ENCODE measurements at places on chromosomes 12 and 14.

GRCh38 chr14:29311983-29312382 is 545.4 kb downstream of the FOXG1 start:
- no peak for DNase-seq

DNA sequence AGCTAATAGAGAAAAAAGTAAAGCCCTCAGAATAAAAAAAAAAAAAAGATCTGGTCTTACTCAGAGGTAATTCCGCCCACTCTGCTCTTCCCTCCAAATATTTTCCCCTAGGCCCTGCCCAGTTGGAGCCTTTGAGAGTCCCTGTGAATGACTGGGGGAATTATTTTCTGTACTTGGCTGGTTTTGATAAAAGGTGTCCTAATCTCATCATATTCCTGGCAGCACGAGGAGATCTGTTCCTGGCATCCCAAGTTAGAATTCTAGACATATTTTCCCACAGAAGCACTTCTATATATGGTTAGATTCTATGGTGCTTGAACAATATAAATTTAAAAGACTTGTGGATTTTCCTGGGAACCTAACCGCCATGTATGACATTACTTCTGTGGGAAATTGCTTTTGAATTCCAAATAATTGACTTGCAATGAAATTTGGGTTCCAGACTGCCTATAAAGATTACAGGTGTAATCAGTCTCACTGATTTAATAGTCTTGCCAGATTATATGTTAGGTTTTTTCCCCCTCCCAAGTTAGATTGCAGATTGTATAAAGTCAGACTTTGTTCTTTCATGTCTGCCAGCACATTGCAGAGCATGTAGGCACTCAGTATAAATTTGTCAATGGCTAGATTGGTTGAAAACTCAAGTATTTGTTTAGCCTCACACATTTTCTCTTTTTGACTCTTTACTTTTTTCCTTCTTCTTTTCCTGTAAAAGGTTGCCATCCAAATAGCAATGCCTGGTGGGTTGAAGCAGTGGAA is 12.3 kb downstream of the GPX2 start:
- DNase-seq, result no peak

DNA sequence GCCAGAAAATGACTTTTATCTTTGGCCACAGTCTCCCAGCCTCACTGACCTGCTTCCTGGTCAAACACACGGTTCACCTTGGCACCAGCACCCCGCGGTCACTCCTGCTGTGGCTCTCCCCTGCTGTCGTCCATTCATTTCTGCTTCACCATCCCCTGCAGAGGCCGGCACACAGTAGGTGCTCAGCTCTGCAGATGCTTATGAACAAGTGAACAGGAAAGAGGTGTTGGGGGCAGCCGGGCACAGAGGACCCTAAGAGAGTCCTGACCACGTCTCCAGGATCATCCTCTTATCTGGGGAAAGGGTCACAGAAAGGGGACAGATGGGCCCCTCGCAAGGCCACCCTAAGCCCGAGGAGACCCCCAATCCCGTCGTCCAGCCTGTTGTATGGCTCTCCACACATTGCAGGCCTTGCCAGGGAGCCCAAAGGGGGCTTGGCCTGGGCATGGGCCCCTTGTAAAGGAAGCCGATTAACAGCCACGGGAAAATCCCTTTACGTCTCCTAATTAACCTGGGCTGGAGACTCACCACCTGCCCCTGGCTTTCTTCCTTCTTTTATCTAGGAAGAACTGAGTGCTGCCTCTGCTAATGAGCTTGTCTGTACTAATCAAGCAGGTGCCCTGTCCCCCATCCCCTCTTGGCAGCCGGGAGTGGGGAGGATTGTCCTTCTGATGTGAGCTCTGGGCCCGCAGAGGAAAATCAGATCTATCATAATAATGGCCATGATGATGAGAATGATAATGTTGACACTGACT is 119.2 kb downstream of the AACS start:
- no peak for DNase-seq

DNA sequence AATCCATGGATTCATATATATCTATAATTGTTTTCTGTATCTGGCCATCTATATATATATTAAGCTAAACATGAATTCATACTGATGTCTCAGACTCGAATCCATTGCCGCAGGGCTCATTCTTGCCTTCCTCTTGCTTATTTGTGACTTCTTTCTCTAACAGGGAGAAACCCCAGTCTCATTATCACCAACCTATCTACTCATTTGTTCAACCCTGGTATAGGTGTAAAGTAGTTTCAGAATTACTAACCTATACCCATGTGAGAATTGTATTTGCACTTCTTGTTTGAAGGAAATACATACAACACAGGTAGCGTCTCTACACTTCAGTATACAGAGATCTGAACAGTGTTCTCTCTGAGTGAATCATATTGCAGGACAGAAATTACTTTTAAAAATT is 77.7 kb downstream of the PTPN11 start:
- DNase-seq, result no peak

GRCh38 chr14:73145371-73145770 is 9.1 kb downstream of the PSEN1 start:
- no peak for DNase-seq

DNA sequence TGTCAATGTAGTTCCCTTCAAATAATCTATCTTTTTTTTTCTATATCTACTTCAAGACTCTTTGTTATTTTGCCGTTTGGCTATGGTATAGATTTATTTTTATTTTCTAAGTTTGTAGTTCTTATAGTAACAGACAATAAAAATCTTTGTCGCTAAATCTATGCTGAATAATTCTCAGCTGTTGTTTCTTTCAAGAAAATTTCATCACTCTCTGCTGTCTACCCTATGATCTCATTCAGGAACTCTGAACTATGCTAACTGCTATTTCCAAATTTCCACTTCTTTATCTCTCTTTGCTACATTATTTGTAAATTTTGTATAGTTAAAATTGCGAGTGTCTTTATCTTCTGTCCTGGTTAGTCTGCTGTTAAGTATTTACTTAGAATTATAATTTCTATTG is 353.6 kb downstream of the LRFN5 start:
- no peak for DNase-seq

DNA sequence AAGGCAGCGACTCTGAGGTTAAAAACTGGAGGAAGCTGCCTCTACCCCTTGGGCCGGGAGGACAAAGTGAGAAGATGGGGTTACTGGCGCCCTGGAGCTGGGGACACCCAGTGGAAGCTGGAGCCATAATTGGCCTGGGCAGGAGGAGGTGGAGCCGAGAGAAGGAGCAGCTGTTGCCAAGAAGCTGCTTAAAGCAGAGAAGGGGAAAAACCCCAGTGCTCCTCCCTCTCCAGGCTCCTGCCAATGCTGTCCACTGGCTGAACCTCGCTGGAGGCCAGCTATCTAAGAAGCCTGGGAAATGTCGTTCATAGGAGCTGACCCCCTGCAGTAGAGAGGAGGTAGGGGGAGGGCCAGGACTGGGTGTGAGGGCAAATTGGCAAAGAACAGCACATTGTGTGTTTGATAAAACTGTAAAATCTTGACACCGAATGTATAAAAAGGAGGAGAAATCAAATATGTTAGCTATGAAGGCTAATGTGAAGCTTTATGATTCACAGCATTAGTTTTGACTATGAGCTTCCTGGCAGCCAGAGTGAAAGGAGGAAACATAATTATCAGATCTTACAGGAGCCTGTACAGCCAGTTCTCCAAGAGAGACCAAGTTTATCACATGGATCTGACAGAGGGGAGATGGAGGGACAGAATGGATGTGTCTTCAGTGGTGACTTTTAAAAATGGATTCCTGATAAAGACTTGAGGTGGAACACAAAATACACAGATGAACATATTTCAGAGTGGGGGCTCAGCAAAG is 9.5 kb downstream of the HHIPL1 start:
- DNase-seq, result no peak

GRCh38 chr14:100304825-100305323 is 1.4 kb downstream of the SLC25A29 start:
- no peak for DNase-seq

DNA sequence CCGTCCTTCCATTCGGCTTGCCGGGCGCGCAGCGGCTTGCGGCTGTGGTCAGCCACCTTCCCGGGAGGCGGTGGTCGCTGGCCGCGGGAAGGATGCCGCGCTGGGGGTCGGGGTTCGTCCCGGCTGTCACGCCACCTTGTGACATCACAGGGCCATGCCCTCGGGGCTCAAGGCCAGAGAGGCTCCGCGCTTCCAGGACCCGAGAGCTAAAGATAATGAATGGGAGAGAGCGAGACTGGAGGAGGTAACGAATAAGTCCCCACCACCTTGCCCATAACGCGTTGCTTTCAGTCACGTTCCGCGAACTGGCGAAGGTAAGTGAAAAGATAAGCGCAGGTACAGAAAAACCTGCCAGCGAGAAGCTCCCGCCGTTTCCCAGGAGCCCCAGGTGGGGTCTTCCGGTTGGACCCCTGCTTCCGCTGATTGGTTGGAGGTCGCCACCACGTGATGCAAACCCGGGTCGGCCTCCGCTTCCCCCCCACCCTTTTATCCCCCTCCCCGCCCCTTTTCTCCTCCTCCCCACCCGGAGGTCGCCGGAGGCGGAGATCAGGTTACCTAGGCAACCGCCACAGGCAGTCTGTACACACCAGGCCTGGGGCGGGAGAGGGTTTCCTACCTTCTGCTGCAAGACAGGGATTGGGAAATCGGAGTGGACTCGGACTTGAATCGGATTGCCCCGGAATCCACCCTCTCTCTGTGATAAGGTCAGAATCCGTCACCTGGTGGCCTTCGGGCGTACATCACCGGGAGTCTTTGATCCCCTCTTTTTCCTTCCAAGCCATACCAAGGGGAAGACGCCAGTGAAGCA is at the start of gene LRRC9:
TSS of gene LRRC9 (plus strand) at position 575 of the 808 bp plus-strand sequence.
- no peak for DNase-seq

GRCh38 chr12:98256830-98257229 is 258.6 kb upstream of the TMPO start:
- DNase-seq, result no peak

DNA sequence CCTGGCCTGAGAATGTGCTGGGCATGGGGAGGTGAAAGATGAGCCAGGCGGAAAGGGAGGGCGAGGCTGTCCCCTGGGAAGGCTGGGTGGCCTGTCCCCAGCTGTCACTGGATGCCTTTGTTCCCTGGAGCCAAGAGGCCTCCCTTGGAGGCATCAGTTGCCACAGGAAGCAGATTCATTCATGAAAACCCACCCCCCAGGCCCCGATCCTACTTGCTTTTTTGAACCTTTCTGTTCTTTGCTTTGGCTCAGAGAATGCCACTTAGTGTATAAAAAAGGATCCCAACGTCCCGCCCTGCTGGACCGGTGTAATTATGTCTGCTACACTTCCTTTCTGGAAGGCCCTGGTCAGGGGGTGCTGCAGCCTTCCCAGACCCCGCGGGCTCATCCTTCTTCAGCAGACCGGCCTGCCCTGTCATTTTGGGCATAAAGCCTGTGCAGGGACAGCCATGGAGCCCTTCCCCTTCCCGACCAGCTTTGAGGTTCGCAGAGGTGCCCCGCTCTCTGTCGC is 220.2 kb downstream of the SLC41A2 start:
- no peak for DNase-seq

DNA sequence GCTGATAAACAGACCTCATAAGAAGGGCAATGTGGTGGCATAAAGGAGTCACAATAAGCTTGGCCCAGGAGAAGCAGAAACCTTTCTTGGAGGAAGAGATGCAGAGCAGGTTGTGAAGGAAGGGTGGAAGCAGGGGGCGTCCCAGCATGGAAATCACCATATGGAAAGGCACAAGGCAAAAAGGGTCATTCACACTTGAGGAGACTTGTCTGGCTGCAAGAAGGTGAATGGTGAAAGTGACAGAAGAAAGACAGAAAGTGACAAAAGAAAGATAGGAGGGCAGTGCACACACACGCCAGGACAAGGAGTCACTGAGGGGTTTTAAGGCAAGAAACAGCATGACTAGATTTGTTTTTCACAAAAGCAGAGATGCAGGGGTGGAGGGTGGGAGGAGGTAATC is 38.3 kb downstream of the GALNT4 start:
- no peak for DNase-seq

- no peak for DNase-seq
Measured at GRCh38 chr14:78985668-78986381, 815.7 kb downstream of the NRXN3 start.

DNA sequence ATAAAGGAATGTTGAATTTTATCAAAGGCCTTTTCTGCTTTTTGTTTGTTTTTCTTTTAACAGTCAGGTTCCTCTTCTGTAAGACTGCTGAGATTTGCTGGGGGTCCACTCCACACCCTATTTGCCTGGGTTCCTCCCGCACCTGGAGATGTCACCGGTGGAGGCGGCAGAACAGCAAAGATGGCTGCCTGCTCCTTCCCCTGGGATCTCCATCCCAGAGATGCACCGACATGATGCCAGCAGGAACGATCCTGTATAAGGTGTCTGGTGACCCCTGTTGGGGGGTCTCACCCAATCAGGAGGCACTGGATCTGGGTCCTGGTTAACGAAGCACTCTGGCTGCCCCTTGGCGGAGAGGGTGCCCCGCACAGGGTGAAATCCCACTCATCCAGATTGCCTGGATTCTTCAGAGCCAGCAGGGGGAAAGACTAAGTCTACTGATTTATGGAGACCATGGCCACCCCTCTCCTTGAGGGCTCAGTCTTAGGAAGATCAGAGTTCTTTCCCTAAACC is 244.0 kb upstream of the MDGA2 start:
- DNase-seq, result no peak

- DNase-seq, result no peak
Measured at GRCh38 chr12:114134922-114135321, 168.8 kb upstream of the RBM19 start.

DNA sequence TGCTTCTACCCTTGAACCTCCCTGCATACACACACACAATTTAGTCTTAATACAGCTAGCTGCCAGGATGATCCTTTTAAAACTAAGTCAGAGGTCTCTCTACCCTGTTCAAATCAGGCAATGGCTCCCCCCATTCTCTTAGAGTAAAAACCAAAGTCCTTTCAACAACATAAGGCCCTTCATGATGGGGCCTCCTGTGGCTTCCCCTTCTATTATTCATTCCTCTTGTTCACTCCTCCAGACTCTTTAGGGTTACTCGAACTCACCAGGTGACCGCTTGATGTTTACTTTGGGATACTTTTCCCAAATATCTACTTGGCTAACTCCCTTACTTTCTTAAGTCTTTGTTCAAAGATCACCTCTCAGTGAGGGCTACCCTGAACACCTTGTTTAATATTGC is 30.4 kb downstream of the DENND5B start:
- no peak for DNase-seq

GRCh38 chr14:32693114-32693513 is 245.6 kb upstream of the NPAS3 start:
- no peak for DNase-seq

GRCh38 chr12:124554429-124555029 is 12.9 kb downstream of the NCOR2 start:
- no peak for DNase-seq

DNA sequence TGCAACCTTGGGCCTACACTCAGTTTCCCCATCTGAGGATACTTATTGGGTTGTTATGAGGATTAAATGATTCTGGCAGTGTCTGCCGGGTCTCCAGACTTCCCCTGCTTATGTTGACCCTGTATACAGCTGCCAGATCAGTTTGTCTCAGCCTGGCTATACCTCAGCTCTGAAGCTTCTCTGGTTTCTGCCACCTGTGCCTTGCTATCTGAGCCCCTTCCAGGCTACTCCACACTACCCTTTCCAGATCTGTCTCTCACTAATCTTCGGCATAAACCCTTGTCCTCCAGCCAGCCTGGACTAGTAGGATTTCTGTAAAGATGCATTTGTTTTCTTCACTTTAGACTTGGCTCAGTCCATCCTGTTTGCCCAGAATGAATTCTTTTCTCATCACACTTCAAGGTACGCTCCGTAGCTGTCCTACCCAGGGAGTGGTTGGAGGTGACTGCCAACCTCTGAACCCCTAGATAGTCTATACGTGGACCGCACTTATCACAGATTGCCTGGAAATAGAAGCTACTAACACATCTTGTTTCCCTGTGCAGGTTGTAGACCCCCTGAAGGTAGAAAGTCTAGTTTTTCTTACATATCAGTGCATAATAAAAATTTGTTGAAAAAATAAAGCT is 422.4 kb downstream of the RAD51B start:
- DNase-seq, result no peak

All from memory B cell (primary cell).